Ovary (tissue), 10 donors: ENCODE measurements at places on chromosomes 5 and 9. TPM values are rescaled to one million over a fixed set of nuclear protein-coding genes. Genes with fewer than 3 reads are reported as not detected.

DNA sequence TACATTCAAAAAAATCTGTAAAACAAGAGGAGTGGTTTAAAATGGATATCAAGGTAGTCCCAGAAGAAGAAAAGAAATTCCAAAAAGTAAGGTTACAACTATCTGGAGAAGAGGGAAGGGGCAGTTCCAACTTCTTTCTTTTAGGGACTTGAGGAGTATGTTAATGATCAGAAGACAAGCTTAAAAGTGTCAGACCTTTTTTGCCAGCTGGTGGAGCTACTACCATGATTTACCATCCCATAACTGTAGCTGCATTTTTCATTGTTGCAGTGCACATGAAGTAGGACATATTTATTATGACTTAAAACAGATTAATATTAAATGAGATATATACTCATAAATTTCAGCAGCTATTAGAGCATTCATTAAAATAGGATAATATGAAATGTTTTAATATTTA, 158.5 kb upstream of the RGS7BP start:
- H3K27me3 ChIP-seq, result no peaks in the 10 kb centered on the region
- H3K4me1 ChIP-seq, result peaks cover 2% of the 10 kb centered on the region
- no peak for DNase-seq

GRCh38 chr5:42950456-42951292, 89.4 kb downstream of the ANXA2R start:
- H3K27ac ChIP-seq, result peak overlapping the region; percentile 61
- no peaks in the 10 kb centered on the region for H3K36me3 ChIP-seq
- H3K4me1 ChIP-seq, result no peaks in the 10 kb centered on the region
- peak overlapping the region; percentile 55 for H3K4me3 ChIP-seq

GRCh38 chr9:110886832-110887231, 151.4 kb downstream of the LPAR1 start:
- no peaks in the 10 kb centered on the region for H3K36me3 ChIP-seq
- no peak overlapping the region for H3K4me3 ChIP-seq
- H3K27ac ChIP-seq, result no peak overlapping the region
- no peak for DNase-seq
- H3K27me3 ChIP-seq, result no peaks in the 10 kb centered on the region
- H3K4me1 ChIP-seq, result no peaks in the 10 kb centered on the region

DNA sequence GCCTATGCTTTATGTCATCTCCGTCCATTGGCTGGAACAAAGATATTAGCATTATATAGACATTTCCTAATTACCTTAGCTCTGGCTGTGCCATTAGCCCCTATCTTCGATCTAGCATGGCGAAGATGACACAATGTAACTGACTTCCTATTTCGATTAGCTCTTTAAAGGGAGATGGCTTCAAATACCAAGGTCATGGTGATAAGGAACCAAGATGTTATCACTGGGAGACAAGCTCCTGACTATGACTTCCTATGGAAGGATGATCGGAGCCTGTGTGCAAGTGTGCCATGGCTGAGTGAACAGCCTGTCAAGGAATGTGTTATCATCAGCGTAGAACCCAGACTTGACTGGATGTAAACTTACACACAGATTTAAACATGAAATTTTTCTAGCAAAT, 602.1 kb downstream of the PSAT1 start:
- DNase-seq, result no peak
- H3K4me1 ChIP-seq, result no peaks in the 10 kb centered on the region
- no peak overlapping the region for H3K4me3 ChIP-seq
- no peaks in the 10 kb centered on the region for H3K36me3 ChIP-seq
- no peak overlapping the region for H3K27ac ChIP-seq
- H3K27me3 ChIP-seq, result no peaks in the 10 kb centered on the region

DNA sequence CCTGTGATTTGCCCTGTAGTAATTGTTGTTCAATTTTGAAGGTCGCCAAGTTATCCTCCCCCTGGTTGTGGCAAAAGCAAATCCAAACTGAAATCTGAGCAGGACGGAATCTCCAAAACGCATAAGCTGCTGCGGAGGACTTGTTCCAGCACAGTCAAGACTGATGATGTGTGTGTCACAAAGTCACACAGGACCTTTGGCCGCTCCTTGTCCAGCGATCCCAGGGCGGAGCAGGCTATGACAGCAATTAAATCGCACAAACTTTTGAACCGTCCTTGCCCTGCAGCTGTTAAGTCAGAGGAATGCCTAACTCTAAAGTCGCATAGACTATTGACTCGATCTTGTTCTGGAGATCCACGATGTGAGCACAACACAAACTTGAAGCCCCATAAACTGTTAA, 128.4 kb downstream of the PARP8 start:
- H3K27me3 ChIP-seq, result no peaks in the 10 kb centered on the region
- H3K4me1 ChIP-seq, result no peaks in the 10 kb centered on the region
- no peak overlapping the region for H3K27ac ChIP-seq
- DNase-seq, result no peak
- H3K4me3 ChIP-seq, result no peak overlapping the region

DNA sequence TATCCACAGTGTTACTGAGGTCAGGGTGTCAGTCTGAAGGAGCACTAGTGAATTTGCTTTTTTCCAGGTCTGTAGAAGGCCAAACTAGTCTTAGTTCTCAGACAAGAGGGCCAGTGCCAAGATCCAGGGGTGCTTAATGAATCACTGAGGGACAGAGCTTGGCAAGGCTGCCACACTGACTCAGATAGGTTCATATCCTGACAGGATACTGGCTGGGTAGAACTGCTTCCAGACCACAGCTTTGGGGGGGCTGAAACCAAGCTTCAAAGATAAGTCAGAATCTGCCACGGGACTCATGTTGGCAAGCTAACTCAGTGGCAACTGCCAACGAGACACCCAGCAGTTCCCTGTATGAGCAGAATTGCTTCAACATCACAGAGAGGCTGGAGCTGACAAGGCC, 1125.4 kb downstream of the EFNA5 start:
- no peak overlapping the region for H3K27ac ChIP-seq
- no peak for DNase-seq
- H3K4me1 ChIP-seq, result no peaks in the 10 kb centered on the region
- H3K4me3 ChIP-seq, result no peak overlapping the region
- no peaks in the 10 kb centered on the region for H3K36me3 ChIP-seq

DNA sequence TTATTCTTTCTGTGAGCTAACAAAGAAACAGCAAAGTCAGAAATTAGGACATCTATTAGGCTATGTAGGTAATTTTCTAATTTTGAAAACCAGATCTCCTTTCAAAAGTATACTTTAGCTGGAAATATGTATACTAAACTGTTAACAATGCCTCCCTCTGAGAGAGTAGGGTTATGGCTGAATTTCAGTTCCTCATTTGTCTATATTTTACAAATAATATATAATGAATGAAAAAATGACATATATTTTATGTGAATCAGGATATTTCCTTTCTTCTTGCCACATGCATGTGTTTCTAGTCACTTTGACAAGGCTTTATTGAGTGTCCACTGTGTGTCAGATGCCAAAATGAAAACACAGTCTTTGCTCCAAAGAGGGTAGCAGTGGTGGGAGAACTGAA, 15.4 kb downstream of the HACD4 start:
- H3K36me3 ChIP-seq, result no peaks in the 10 kb centered on the region
- no peaks in the 10 kb centered on the region for H3K4me1 ChIP-seq
- H3K27me3 ChIP-seq, result no peaks in the 10 kb centered on the region

COQ4 gene
- 75.7 TPM for total RNA-seq

DNA sequence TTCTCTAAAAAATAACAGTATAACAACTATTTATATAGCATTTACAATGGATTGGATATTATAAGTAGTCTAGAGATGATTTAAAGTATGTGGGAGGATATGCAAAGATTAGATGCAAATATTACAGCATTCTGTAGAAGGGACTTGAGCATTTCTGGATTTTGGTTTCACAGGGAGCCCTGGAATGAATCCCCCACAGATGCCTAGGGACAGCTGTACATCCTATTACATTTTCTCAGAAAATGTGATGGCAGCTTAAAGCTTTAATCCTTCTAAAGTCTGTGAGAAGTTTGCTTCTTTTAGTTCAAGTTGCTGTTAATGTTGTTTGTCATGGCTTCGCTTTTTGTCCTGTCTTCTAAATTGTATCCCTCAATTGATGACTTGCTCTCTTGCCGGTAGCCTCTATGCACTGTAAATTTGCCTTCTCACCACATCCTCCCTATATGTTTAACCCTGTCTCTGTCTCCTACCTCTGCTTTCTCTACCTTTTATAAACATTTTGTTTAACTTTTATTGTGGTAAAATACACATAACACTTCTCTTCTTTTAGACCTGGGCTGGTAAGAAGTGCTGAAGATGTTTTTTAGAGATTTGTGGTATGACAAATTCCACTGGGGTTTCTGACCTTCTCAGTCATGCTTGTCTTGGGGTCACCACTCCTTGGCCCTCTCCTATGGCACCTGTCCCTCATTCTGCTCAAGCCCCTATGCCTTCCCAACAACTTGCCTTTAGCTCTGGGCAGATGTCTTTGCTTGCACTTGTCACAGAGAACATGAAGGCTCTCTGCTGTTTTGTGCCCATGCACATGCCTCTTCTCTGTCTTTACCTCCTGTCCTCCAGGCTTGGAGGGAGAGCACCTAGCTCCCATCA, 37.9 kb downstream of the LNPEP start:
- no peak overlapping the region for H3K4me3 ChIP-seq
- no peaks in the 10 kb centered on the region for H3K27me3 ChIP-seq
- H3K4me1 ChIP-seq, result peaks cover 2% of the 10 kb centered on the region
- no peak overlapping the region for H3K27ac ChIP-seq
- no peaks in the 10 kb centered on the region for H3K36me3 ChIP-seq

CDH18 gene
- total RNA-seq, result not detected

GRCh38 chr5:53423724-53424123, 56.7 kb upstream of the FST start:
- no peak overlapping the region for H3K4me3 ChIP-seq
- H3K27ac ChIP-seq, result no peak overlapping the region
- H3K4me1 ChIP-seq, result no peaks in the 10 kb centered on the region
- no peaks in the 10 kb centered on the region for H3K36me3 ChIP-seq
- DNase-seq, result no peak

CDC14B gene
- 10.0 TPM for total RNA-seq

- peak overlapping the region; percentile 81 for H3K27ac ChIP-seq
- peak; percentile 84 for DNase-seq
- H3K36me3 ChIP-seq, result no peaks in the 10 kb centered on the region
Observed at GRCh38 chr9:120928483-120929228, 2.1 kb upstream of the TRAF1 start.
